ENCODE measurements at places on chromosomes 12 and 14.

GRCh38 chr12:4957761-4958160 lies 48.1 kb downstream of the KCNA1 start:
- DNase-seq, result no peak

- DNase-seq, result no peak
Measured at GRCh38 chr14:100703386-100704220, 23.1 kb upstream of the DLK1 start.

DNA sequence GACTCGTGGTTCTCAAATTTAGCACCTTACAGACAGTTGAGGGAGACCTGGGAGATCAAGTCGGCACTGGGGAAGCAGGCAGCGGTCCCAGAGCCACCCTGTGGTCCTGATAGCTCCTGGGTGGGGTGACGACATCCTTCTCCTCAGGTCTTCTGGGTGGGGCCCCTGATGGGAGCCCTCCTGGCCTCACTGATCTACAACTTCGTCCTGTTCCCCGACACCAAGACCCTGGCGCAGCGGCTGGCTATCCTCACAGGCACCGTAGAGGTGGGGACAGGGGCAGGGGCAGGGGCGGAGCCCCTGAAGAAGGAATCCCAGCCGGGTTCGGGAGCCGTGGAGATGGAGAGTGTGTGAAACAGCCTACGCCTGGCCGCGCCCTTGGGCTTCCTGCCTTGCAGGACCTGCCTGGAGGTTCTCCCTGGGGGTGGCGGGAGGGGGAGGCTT lies 2.6 kb downstream of the AQP6 start:
- no peak for DNase-seq

GRCh38 chr12:75366629-75367028 lies 24.3 kb upstream of the GLIPR1L2 start:
- DNase-seq, result no peak

DNA sequence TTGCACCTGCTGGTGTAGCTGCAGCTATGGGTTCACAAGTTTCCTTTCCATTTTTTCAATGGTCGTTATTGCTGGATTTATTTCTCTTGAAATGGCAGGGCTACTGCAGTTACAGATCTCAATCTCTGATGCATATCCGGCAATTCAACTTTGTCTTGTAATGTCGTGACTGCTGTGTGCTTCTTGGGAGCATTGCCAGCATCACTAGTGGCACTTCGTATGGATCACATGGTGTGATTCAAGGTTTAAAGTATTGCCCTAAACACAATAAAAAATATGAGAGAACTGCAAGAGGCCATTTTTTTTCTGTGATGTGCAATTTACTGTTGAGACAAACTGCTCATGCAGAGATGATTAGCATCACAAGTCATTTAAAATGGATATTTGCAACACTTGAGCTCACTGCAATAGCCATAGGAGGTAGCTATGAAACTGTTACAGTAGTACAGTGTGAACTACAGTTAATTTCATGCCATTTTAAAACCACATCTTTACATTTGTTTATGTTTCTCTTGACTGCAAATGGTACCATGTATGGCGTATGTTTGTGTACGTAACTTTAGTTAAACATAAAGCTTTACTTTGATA lies 217.4 kb upstream of the PDE3A start:
- DNase-seq, result no peak

- DNase-seq, result no peak
Measured at GRCh38 chr14:53161758-53162435, 8.8 kb upstream of the DDHD1 start.

- DNase-seq, result no peak
Measured at GRCh38 chr12:99005601-99006000, 360.5 kb downstream of the APAF1 start.

GRCh38 chr12:110860833-110861296 lies 14.1 kb downstream of the CCDC63 start:
- DNase-seq, result no peak

GRCh38 chr14:64515053-64515452 lies 10.5 kb downstream of the ZBTB1 start:
- DNase-seq, result no peak

- no peak for DNase-seq
Measured at GRCh38 chr14:77607741-77608302, 8.6 kb downstream of the SPTLC2 start.

GRCh38 chr12:127063339-127064072 lies 1203.5 kb upstream of the TMEM132C start:
- DNase-seq, result no peak

DNA sequence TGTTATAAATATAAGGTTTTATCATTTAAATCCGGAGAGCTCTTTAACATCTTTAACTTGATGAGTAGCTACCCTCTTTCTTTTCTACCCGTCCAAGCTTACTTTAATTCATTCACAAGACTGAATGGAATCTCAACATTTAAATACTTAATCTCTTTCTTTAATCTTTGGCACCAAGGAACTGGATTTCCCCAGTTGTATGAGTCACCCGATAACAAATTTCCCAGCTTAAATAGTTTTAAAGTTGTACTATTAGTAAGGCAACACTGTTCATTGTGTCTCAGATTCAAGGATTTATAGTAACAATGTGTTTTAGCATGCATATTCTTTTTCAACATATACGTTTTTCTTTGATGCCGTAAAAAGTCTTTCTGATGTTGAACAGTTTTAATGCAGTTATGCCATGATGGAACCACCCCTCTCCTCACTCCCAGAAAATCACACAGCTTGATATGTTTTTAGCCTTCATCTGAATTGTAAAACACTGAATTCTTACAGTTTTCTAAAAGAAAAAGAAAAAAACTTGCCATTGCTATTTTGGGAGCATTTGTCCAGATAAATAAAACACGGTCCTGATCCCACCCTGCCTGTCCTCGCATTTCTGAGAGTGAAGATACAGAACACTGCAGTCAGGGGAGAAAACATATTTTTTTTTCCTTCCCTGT lies 16.0 kb upstream of the LRP6 start:
- DNase-seq, result no peak

DNA sequence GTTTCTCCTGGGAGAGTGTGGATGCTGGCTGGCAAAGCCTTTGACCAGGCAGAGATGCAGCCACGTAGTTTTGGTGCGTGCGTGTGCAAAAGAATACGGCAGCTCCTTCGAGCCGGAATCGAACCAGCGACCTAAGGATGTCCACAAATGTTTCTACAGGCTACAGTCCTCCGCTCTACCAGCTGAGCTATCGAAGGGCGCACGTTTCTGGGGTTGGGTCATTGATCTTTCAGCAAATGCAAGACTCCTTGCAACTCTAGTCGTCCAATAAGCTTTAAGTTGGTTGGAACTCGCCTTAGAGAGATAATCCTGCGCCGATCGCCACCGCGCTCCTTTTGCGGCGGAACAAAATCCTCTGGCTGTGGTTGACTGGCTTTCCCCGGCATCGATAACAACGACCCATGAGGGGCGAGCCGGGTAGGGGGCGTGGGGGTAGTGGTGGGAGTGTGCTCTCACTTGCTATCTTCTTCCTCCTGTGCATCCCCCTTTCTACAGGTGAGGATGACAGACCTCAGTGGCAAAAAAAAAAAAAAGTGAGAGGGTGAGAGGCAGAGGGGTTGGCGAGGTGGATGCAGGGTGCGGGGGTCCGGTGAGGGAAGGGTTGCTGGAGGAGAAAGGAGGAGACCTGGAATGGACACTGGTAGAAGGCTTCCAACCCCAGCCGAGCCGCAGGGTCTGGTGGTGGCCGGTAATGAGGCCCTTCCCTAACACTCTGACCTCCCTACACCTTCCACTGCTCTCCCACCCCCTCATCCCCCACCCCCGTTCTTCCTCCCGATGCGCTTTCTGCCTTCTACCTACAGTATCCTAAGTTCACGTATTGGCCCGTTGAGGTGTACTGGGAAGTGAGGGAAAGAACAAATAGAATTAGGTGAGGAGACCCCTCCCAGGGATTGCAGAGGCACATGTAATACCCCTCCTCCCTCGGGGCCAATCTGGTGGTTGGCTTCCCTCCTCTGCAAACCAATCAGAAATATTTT lies 11.8 kb upstream of the OR6S1 start:
- peak; percentile 39 for DNase-seq

GRCh38 chr12:125214289-125214688 lies 149.1 kb downstream of the AACS start:
- no peak for DNase-seq

- DNase-seq, result no peak
Measured at GRCh38 chr14:55084401-55085059, 33.1 kb downstream of the MAPK1IP1L start.

DNA sequence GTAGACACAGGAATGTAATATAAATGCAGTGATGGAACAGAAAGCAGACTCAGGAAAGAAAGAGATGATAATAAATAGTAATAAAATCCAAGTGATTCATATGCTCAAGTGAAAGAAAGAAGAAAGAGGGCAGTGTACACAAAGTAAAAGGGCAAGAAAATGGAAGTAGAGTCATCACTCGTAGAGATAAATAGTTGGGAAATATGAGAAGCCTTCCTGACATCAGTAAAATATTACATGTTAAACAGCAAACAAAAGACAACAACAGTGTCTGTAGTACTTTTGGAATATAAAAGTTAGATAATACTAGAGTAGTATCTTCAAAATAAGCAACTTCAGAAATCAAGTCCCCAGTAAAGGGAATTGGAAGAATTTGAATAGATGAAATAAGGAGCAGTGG lies 412.3 kb downstream of the RAD51B start:
- DNase-seq, result no peak

DNA sequence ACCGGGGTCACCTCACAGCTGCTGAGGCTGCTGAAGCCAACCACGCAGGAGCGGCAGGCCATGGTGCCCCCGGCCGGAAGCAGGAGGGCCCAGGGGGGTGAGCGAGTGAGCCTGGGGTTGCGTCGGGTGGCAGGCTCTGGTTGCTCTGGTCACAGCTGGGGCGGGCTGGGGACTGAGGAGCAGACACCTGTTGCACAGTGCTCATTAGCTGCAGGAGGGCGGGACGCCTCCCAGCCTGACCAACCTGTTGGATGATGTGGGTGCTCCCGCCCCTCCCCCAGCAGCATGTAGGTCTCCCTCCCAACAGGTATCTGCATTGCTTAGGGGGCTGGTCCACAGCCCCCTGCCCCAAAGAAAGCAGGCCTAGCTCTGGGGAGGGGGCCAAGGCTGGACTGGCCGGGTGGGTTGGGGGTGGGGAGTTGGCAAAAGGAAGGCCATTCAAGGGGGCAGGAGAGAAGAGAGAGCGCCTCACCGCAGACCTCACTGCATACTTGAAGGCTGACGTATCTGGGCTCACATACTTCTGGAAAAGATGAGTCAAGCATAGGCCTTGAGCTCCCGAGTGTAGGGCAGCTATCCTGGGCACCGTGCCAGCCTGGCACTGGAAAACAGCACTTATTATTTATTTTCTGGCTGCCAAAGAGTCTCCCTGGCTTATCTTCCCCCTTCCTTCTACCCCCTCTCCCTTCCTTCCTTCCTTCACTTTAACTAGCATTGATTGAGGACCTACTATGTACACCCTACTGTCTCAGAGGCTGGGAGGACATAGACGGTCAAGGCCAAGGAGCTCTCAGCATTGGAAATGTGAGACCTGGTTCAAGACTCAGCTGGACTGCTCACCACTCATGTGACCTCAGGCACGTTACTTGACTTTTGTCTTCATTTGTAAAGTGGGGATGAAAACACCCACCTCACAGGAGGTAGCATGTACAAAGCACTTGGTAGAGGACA lies at the start of gene KRT80:
Gene KRT80 (minus strand): TSS at position 174 of the 951 bp plus-strand sequence. CDS start 112 bp downstream, at position 62.
- DNase-seq, result no peak

GRCh38 chr12:4392223-4392742 lies 12.8 kb upstream of the FGF23 start:
- DNase-seq, result no peak

DNA sequence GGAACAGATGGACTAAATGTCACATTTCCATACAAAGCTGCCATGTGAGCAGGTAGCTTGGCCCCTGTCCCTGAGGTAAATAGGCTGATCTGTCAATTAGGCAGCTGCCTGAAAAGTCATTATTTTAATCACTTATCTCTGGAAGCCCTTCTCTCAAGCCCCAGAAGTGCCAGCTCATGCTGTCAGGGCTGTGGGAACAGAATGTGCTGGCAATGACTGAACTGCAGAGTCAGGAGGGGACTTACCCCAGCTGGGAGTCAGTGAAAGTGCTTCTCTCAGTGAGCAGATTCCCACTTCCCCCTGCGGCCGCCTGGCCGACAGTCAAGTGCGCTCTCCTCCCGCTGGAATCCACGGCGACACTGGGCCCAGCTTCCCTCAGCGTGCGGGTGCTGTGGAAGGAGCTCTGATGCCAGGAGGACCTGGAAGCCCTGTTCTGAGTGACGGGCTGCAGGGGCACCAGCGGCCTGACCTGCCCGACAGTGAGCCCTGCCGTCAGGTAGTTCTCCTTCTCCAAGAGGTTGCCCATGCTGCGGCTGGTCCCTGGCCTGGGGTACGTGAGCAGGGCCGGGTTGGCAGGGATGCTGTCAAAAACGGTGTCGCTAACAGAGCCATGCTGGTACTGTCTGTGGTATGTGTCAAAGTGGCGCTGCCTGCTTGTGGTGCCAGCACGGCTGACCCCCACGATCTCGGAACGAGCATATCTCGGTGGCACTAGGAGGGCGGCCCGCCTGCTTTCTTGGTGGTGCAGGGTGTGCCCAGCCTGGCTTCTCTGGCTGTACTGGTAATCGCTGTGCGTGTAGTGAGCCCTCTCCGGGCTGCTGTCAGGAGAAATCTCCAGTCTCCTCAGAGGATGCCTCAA lies 18.7 kb downstream of the PKP2 start:
- DNase-seq, result no peak

DNA sequence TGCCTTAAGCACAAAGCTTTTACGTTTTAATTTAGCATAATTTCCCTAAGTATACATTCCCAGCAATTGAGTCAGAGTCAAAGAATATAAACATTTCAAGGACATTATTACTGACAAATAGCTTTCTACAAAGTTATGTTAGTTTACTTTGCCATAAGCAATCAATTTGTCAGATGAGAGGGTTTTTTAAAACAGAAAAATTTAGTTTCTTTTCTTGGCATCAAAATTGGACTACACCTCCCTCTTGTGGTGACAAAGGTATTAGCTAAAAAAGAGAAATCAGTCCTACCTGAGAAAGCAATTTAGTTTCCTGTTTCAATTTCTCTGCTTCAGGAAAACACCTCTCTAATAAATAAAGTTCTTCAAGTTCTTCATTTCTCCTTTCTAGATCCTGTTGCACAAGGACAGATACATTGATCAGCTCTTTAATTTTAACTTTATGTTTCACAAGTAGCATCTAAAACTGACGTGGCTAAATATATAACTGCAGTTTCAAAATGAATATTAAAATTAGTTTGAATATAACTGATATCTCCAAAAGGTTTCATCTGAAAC lies 39.9 kb downstream of the DNAI7 start:
- no peak for DNase-seq
